ENCODE measurements at places on chromosomes 4 and X.

- no peak for DNase-seq
Observed at GRCh38 chr4:87633243-87633642, 16.8 kb upstream of the DMP1 start.

GRCh38 chr4:102399021-102399420, 53.7 kb upstream of the SLC39A8 start:
- DNase-seq, result no peak

- DNase-seq, result no peak
Observed at GRCh38 chr4:139971111-139971510, 182.9 kb downstream of the MAML3 start.

DNA sequence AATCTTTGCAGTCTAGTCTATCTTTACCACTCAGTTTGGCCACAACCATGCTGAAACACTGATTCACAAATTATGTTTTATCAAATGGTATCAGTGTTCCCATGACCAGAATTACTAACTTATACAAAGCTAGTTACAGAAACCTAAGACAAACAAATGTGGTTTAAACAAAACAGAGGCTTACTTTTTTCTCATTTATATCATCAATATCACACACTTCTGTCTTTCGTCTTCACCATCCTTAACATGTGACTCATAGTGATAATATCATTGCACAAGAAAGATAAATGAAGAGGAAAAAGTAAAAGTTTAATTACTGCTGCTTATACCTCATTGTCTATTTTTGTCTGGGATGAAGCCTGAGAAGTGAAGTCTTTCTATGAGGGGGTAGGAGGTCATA, 406.6 kb downstream of the PCDH10 start:
- DNase-seq, result no peak

- DNase-seq, result no peak
Observed at GRCh38 chrX:17913801-17914200, 52.7 kb upstream of the RAI2 start.

Measured in GM12865 (cell line).